Suprapubic skin (tissue), 4 donors: ENCODE measurements at places on chromosomes 1 and 21.

DNA sequence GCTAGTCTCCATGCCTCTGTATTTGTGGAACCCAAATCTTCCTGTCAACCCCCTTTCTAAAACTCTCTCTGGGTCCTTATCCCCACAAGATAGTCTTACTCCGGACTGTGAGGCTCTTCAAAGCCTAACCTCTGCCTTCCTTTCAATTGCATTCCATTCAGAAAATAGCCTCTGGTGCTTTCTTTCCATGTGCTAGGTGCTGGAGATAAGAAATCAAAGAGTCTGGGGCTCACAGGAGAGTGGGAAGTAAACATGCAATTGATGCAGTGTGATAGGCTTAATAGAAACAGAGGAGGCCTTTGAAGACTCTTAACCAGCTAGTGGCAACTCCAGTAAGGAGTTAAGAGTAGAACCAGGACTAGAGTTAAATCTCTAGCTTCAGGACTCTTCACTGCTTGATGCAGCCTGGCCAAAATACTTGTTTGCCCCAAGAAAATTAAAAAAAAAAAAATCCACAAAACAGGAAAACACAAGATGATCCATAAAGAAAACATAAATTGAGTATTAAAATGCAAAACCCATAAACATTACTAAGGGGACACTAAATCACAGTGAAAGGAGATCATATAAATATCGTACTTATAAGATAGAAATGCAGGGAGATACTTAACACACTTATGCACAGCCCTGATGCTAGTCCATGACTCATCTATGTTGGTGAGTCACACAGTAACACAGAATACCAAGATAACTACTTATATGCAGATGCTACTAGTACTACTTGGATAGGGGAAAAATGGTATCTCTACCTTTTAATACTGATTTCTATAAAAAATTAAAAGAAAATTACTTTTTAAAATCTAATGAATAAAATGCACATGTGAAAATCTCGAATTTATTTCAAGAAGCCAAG is 341.5 kb downstream of the KCNH1 start:
- DNase-seq, result no peak

DNA sequence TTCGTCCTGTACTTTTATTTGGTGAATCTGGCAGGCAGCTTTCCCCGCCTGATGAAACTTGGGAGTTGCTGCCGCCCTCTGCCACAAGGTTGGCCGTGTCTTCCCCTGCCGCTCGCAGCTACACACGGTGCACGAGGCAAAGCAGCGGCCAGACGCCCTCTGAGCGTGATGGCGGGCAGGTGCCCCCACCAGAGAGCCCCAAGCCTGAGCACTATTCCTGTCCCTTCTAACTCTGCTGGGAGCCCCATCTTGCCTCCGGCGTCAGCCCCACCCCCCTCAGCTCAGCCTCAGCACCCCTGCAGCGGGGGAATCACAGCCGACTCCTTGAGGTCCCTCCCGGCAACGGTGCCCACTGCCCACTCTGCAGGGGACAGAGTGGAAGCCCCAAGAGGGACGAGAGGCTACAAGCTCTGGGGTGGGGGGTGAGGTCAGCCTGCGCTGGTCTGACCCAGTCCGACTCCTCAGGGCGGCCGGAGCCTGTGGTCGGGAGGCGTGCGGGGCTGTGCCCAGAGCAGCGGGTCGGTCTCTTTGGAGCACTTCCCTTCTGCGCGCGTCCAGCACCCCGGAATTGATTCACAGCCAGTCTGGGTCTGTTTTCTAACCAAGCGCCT is 41.3 kb downstream of the RIPK4 start:
- DNase-seq, result no peak

GRCh38 chr1:29303201-29304024 is 67.1 kb downstream of the PTPRU start:
- DNase-seq, result no peak

DNA sequence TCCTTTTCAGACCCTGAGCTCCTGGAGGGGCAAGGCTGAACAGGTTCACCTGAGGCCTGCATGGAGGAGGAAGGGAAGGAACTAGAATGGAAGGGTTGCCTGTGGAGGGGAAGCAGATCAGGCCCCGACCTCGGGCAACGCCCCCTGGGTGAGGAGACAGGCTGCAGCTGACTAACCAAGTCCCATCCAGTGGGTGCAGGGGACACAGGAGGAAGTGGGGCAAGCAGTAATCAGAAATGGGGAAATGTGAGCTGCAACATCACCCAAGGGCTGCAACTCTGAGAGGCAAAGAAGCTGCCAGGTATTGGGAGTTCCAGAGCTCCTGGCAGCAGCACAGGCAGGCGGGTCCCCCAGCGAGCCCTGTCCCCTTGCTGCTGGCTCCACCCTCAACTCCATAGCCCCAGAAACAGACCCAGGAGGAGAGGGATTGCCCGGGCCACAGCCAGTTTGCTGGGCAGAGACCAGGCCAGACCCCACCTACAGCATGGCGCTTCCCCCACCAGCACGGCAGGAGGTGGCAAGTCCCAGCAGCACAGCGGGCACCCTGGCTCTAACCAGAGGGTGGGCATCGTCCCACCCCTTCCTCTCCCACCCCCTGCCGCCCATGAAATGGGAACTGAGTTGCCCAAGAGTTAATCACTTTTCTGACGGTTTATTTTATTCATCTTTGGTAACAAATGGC is 38.5 kb downstream of the MRPL37 start:
- DNase-seq, result no peak

DNA sequence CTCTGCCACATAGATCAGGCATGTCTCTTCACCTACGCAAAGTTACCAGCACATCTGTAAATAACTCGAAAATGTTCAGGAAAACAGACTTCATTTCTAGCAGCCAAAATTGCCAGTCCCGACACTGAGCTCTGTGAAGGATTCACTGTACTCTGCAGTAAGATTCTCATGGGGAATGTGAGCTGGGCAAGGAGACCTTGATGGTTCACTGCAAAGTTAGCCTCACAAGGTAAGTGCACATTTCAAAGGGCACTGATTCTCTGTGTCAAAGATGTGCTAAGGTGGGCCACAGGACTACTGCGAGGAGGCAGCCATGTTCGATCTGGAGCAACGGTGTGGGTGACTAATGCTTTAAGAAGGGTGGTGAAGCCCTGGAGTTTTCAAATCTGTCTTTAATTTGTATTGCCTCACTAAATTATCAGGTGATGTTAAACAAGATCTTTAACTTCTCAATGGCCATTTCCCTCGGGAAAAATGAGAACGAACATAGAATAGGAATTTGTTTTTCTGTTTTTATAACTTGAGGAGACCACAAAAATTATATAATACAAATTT is 25.2 kb downstream of the STPG1 start:
- no peak for DNase-seq

GRCh38 chr1:227317523-227318015 is 723 bp downstream of the CDC42BPA start:
- no peak for DNase-seq

DNA sequence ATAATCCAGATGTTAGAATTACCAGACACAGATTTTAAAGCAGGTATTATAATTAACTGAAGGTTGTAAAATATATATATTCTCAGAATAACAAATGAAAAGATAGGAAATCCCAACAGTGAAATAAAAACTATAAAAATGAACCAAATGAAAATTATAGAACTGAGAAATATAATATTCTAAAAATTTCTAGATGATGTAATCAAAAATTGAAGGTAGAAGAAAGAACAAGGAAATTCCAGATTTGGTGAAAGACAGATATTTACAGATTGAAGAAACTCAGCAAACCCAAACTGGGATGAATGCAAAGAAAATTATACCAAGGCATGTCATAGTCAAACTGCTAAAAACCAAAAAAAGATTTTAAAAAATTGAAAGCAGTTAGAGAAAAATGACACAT is 729.4 kb downstream of the MATN1 start:
- DNase-seq, result no peak

GRCh38 chr1:10063878-10064277 is 31.1 kb downstream of the UBE4B start:
- no peak for DNase-seq

- no peak for DNase-seq
These were observed 29.4 kb upstream of the CD2 start for GRCh38 chr1:116724765-116725375.

GRCh38 chr21:15152591-15152990 is 87.8 kb upstream of the NRIP1 start:
- DNase-seq, result no peak

DNA sequence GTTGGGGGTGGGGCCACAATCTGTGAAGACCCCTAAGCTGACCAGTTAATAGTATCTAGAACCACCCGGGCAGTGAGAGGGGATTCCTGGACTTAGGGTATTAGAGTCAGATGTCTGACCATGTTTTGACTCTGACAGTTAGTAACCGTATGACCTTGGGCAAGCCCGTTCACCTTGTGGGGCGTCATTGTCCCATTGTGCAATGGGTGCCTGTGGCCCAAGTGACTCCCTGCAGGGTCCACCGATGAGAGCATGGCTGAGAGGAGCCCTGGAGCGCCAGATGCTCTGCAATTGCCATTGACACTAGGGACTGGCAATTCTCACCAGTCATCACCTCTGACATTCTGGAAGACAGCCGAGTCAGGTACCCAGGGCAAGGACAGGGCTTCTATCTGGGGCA is 225.9 kb upstream of the CSF3R start:
- DNase-seq, result no peak

- no peak for DNase-seq
These were observed 120.1 kb downstream of the XPR1 start for GRCh38 chr1:180751921-180752320.

GRCh38 chr1:213829780-213830179 is 158.0 kb upstream of the PROX1 start:
- no peak for DNase-seq

DNA sequence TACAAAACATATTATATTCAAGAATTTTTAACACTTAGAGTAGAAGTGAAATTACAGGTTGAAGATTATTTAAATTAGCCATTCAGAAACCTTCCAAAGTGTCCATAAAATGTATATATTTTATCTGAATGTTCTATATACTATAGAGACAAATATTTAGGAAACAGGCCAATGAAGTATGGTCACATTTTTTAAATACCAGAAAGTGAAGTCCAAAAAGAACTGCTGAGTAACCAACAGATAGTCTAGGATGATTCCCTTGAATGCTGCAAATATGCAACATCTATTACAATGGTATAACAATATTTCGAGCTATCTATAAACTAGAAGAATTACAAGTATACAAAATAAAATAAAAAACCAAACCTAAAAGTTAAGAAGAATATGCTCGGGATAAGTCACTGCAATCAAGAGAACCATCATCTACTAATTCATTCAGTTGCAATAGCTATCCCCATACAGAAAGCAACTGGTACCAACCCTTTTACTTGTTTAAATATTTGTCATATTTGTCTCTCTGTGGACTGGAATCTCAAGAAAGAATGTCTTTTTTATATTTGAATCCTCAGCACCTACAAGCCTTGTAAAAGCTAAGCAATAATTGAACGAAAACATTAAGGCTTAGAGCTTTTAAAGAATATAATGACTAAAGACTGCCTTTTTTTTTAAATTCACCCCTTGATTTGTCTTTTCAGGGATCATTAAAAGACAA is 8.1 kb downstream of the ODF2L start:
- DNase-seq, result no peak

GRCh38 chr1:167821969-167822685 is 91.8 kb downstream of the ADCY10 start:
- DNase-seq, result no peak

DNA sequence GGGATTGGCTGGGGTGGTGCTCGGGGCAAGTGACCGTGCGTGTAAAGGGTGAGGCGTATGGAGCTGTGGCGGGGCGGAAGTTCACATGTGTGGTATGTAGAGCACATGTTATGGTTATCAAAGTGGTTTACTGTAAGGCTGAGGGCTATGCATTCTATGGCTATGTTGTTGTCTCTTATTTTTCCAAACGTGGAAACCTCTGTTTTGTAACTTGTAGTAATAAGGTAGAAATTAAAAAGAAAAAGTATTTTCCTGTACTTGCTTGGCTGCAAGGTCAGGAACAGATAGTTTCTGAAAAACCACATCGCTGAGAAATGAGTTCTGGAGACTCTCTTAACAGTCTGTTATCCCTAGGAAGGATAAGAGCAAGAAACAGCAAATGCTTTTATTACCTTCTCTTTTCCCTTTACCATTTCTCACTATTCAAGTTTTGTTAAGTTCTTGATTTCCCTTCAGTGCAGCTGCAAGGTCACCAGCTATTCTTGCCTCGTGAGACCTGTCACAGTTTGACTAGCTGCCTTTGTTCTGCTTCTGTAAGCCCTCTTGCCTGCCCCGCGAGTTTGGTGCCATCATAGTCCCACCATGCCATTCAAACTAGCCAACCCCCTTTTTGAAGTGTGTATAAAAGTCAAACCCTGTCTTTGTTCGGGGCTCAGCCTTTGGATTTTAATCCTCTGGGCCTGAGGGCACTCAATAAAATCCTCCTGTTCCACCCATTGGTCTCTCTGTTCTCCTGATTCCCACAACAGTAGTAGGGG is 9.5 kb downstream of the RNU1-2 start:
- DNase-seq, result peak; percentile 70

DNA sequence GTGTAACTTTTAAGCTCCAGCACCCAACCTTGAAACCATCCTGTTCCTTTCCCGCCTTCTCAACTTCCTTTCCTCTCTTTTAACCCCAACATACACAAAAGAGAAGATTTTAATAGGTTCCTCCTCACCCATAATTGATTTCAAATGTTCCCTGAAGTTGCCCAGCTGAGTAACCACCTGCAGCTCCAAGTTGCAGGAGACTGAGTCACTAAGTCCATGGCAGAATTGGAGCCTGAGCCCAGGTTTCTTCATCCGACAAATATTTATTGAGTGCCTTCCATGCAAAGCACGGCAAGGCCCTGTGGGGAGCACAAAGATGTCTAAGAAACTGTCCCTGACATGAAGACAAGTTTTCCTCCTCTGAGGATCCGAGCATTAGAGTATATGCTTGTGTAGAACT is 97.7 kb downstream of the PAPPA2 start:
- no peak for DNase-seq

DNA sequence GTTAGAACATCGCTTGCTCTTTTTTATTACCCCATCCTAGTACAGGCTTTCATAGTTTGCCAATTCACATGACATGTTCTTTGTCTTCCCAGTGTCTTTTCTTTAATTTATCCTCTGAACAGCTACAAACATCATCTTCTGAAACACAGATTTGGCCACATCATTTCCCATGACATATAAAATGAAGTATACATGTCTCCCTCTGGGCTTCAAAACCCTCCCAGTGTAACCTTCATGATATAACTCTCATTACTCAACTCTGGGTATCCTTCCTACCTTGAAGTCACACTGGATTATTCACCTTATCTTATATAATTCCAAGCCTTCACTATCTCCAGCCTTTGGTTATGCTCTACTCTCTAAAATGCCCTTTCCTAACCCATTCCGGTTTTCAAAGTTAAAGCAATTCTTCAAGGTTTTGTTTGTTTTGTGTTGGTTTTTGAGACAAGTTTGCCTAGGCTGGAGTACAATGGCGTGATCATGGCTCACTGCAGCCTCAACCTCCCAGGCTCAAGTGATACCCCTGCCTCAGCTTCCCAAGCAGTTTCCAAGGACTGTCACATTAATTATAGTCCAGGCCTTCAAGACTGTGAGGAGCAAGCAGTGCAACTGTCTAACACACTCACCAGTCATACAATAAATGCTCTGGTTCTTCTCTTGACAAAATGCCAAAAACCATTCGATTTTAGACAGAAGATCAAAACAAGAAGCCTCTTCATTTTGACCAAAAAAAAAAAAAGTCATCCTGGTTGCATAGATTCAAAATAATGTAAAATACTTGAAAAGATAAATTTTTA is 5.8 kb downstream of the RGS1 start:
- DNase-seq, result no peak
